ENCODE measurements at places on chromosomes 3 and 15. TPM values are rescaled to one million over a fixed set of nuclear protein-coding genes. Genes with fewer than 3 reads are reported as not detected.

DNA sequence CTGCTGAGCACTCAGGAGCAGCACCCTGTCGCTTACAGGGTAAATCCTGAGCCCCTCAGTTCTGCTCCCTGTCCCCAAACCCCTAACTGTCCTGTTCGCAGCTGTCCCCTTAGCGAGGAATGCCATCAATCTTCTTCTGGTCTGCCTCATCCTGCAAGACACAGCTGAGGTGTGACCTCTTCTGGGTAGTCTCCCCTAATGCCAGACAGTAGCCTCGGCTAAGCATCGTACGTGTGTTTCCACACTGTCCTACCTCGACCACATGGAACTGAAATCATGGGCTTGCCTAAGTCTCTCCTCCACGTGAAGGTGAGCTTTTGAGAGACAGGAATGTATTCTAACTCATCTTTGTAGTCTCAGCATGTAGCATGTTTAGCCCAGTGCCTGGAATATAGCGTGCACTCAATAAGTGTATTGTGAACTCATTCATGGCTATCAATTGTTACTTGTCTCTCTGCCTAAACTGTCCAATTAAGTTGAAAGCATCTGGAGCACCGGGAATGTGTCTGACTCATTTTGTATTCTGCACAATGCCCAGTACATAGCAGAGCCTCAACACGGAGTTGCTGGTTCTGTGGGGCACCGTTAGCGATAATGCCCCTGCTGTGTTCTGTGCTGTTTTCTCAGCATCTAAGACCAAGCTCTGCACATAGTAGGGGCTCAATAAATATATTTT is 90.2 kb downstream of the HES1 start:
- no peaks in the 10 kb centered on the region for H3K27me3 ChIP-seq
- H3K36me3 ChIP-seq, result no peaks in the 10 kb centered on the region
- H3K4me1 ChIP-seq, result no peaks in the 10 kb centered on the region

Gene MEX3B
- 8.5 TPM for total RNA-seq

Gene GPR149
- not detected for total RNA-seq

GRCh38 chr3:172560586-172560985 is 37.4 kb upstream of the TNFSF10 start:
- H3K36me3 ChIP-seq, result no peaks in the 10 kb centered on the region
- no peaks in the 10 kb centered on the region for H3K27me3 ChIP-seq
- H3K4me3 ChIP-seq, result no peak overlapping the region
- H3K4me1 ChIP-seq, result peaks cover 20% of the 10 kb centered on the region

Gene GOLGA6L4
- 2.7 TPM for total RNA-seq

- DNase-seq, result no peak
- no peak overlapping the region for H3K27ac ChIP-seq
- no peaks in the 10 kb centered on the region for H3K4me1 ChIP-seq
- peaks cover 9% of the 10 kb centered on the region for H3K27me3 ChIP-seq
- H3K36me3 ChIP-seq, result no peaks in the 10 kb centered on the region
Observed at GRCh38 chr3:150828261-150828660, 65.3 kb upstream of the SIAH2 start.

Gene UNC13C
- total RNA-seq, result not detected

Gene ZBBX
- total RNA-seq, result not detected

GRCh38 chr3:108292450-108292849 is 3.9 kb upstream of the HHLA2 start:
- no peaks in the 10 kb centered on the region for H3K36me3 ChIP-seq
- no peaks in the 10 kb centered on the region for H3K27me3 ChIP-seq
- H3K4me3 ChIP-seq, result no peak overlapping the region
- no peaks in the 10 kb centered on the region for H3K4me1 ChIP-seq
- H3K27ac ChIP-seq, result no peak overlapping the region

- no peaks in the 10 kb centered on the region for H3K4me1 ChIP-seq
- no peaks in the 10 kb centered on the region for H3K36me3 ChIP-seq
- no peak overlapping the region for H3K4me3 ChIP-seq
- DNase-seq, result no peak
- no peaks in the 10 kb centered on the region for H3K27me3 ChIP-seq
Observed at GRCh38 chr15:53658827-53659555, 100.5 kb downstream of the WDR72 start.

GRCh38 chr15:85062560-85062959 is 80.9 kb downstream of the PDE8A start:
- H3K36me3 ChIP-seq, result no peaks in the 10 kb centered on the region
- no peak overlapping the region for H3K4me3 ChIP-seq
- no peaks in the 10 kb centered on the region for H3K27me3 ChIP-seq
- no peaks in the 10 kb centered on the region for H3K4me1 ChIP-seq
- DNase-seq, result no peak

- H3K27ac ChIP-seq, result no peak overlapping the region
- no peak overlapping the region for H3K4me3 ChIP-seq
- H3K27me3 ChIP-seq, result no peaks in the 10 kb centered on the region
- H3K4me1 ChIP-seq, result no peaks in the 10 kb centered on the region
Observed at GRCh38 chr3:59809710-59810444, 760.1 kb upstream of the CFAP20DC start.

DNA sequence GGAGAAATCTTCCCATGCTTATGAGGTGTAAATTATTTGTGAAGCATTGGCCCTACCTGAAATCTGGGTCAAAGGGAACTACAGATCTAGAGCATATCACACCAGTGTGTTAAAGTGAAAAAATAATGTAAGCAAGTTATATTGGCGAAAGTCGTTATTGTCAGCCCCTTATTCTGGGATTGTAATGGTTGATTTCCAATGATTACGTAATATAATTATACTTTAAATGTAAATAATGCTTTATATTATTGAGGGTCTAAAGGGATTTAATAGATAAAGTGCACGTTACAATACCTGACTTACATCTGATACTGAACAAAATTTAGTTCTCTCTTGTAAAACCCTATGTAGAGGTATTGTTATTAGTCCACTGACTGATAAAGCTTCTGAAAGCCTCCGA is 101.2 kb downstream of the NEO1 start:
- H3K4me3 ChIP-seq, result no peak overlapping the region
- no peak overlapping the region for H3K27ac ChIP-seq

Gene CCR3
- total RNA-seq, result not detected

GRCh38 chr3:63429905-63430304 is 151.8 kb downstream of the SYNPR start:
- H3K27ac ChIP-seq, result no peak overlapping the region
- no peaks in the 10 kb centered on the region for H3K27me3 ChIP-seq
- DNase-seq, result no peak
- H3K4me1 ChIP-seq, result no peaks in the 10 kb centered on the region
- H3K36me3 ChIP-seq, result no peaks in the 10 kb centered on the region
- H3K4me3 ChIP-seq, result no peak overlapping the region

Data from Panc1 (cell line).